ENCODE measurements at places on chromosomes 6 and 20. TPM values are rescaled to one million over a fixed set of nuclear protein-coding genes. Genes with fewer than 3 reads are reported as not detected.

The ZNF311 gene
- 1.0 TPM for total RNA-seq

The PTPRT gene
- 0.15 TPM for total RNA-seq

DNA sequence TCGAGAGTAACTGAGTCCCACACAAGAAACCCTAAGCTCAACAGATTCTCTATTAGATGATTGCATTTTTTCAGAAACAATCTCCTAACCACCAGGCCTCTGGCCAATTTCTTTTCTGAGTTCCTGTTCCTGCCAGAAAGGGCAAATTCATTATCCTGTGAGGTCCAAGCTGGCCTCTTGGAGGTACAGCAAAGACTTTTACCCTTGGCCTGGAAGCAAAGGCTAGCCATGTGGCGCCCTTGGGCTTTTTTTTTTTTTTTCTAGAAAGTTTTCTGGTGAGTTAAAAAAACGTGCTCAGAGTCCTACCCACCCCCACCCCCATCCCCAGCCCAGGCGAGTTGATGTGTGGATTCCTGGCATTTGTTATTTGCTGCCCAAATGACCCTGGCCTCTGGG is 59.0 kb upstream of the EEF1A1 start:
- peak; percentile 39 for DNase-seq
- H3K4me1 ChIP-seq: peaks cover 25% of the 10 kb centered on the region
- H3K27me3 ChIP-seq: no peaks in the 10 kb centered on the region
- no peaks in the 10 kb centered on the region for H3K36me3 ChIP-seq
- H3K27ac ChIP-seq: peak overlapping the region; percentile 99

GRCh38 chr6:90319979-90320685 is 23.5 kb upstream of the BACH2 start:
- no peaks in the 10 kb centered on the region for H3K36me3 ChIP-seq
- DNase-seq: no peak
- H3K27ac ChIP-seq: no peak overlapping the region
- no peaks in the 10 kb centered on the region for H3K27me3 ChIP-seq
- H3K4me1 ChIP-seq: no peaks in the 10 kb centered on the region
- H3K4me3 ChIP-seq: no peak overlapping the region

GRCh38 chr6:31485055-31485454 is 12.9 kb upstream of the MICB start:
- H3K27ac ChIP-seq: no peak overlapping the region
- no peaks in the 10 kb centered on the region for H3K27me3 ChIP-seq
- no peak for DNase-seq
- H3K36me3 ChIP-seq: no peaks in the 10 kb centered on the region
- H3K4me3 ChIP-seq: no peak overlapping the region

DNA sequence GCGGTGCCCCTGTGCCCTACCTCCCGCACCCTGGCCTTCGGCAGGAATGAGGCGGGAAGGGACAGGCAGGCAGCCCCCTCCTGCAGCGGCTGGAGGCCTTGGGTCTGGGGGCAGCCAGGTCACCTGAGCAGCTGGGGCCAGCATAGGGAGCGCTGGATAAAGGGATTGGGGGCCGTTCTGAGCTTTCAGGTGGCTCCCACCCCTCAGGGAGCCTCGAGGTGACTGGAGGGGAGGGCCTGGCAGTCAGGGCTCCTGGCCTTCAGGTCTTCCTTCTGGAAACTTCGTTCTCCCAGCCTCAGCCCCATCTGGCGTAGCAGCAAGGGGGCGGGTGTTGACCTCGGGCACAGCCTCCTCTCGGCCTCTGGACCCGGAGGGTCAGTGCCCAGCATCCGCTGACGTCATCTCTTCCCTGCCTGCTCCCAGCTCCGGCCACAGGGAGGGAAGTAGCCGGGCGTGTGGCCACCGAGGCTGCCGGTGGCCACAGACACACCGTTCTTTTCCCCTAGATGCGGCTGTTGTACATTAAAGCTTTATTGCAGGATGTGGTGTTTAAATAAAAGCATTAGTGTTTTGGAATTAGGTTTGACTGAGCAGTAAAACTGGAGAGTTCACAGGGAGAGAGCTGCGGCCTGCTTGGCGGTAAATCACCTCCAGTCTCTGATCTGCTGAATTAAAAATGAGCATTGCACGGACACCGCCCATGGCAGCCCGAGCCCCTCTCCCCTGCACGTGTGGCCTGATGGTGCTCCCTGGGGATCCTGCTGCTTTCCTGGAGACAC is 80.0 kb upstream of the GATA5 start:
- H3K4me3 ChIP-seq: no peak overlapping the region
- peaks cover 10% of the 10 kb centered on the region for H3K4me1 ChIP-seq
- H3K27ac ChIP-seq: no peak overlapping the region
- peaks cover 11% of the 10 kb centered on the region for H3K27me3 ChIP-seq
- no peak for DNase-seq

GRCh38 chr6:144310765-144311164 is 25.6 kb downstream of the UTRN start:
- H3K27ac ChIP-seq: peak overlapping the region; percentile 42
- peaks cover 36% of the 10 kb centered on the region for H3K4me1 ChIP-seq
- H3K36me3 ChIP-seq: peaks cover 7% of the 10 kb centered on the region
- DNase-seq: no peak
- H3K4me3 ChIP-seq: no peak overlapping the region

- H3K4me1 ChIP-seq: no peaks in the 10 kb centered on the region
- no peaks in the 10 kb centered on the region for H3K36me3 ChIP-seq
- no peaks in the 10 kb centered on the region for H3K27me3 ChIP-seq
- no peak for DNase-seq
Measured at GRCh38 chr20:37822141-37822601, 80.8 kb upstream of the VSTM2L start.

DNA sequence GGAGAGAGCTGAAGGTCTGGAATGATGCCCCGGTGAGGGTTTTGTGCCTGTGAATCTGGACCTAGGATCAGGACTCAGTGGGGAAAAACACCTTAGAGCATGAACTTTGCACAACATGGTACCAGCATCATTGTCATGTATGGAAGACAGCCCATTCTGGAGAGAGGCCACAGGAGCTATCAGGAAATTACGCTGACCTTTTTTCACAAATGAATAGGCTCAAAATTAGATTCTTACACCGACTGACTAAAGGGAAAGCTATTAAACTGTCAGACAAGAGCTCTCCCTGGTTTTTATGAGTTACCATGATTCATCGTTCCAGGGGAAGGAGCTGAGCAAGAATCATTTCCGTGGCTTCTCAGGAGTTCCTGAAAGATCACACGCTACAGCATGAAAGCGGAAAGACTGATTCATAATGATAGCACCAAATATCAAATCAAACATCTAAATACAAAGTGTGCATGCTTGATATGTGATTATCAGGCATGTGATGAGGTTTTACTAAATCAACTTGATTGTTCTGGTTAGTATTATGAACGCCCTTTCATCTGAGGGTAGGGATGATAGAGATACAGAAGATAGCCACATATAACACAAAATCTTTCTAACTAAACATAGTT is 224.9 kb upstream of the SMLR1 start:
- H3K4me1 ChIP-seq: no peaks in the 10 kb centered on the region
- H3K27ac ChIP-seq: no peak overlapping the region
- no peak for DNase-seq
- H3K27me3 ChIP-seq: no peaks in the 10 kb centered on the region

GRCh38 chr6:82910820-82911219 is 154.8 kb downstream of the UBE3D start:
- H3K4me3 ChIP-seq: no peak overlapping the region
- DNase-seq: no peak
- H3K27me3 ChIP-seq: no peaks in the 10 kb centered on the region
- H3K36me3 ChIP-seq: no peaks in the 10 kb centered on the region
- H3K4me1 ChIP-seq: no peaks in the 10 kb centered on the region
- no peak overlapping the region for H3K27ac ChIP-seq

- no peak overlapping the region for H3K4me3 ChIP-seq
- no peaks in the 10 kb centered on the region for H3K27me3 ChIP-seq
- no peak for DNase-seq
Measured at GRCh38 chr20:10812759-10813327, 139.0 kb upstream of the JAG1 start.

DNA sequence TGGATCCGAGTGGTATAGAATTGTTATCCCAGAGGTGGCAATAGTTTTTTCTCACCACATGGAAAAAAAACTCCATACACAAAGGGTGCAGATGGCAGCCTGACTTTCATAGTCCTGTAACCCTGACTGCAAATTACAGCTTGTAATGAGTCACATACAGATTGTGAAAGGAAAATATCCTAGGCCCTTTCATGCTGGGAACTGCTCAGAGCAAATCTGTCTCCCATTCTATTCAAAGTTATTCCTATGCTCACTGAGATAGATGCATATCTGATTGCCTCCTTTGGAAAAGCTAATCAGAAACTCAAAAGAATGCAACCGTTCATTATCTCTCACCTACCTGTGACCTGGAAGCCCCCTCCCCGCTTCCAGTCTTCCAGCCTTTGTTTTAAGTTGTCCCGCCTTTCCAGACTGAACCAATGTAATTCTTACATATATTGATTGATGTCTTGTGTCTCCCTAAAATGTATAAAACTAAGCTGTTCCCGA is 108.7 kb upstream of the MAP3K4 start:
- H3K4me1 ChIP-seq: no peaks in the 10 kb centered on the region
- DNase-seq: no peak
- no peak overlapping the region for H3K27ac ChIP-seq
- H3K27me3 ChIP-seq: no peaks in the 10 kb centered on the region
